ENCODE measurements at places on chromosomes 12 and 14. TPM values are rescaled to one million over a fixed set of nuclear protein-coding genes. Genes with fewer than 3 reads are reported as not detected.

The TAS2R20 gene
- 0.49 TPM for polyA plus RNA-seq

GRCh38 chr12:54390668-54391551, 6.4 kb upstream of the ZNF385A start:
- DNase-seq: peak; percentile 86

GRCh38 chr12:3454780-3455179, 36.2 kb upstream of the PRMT8 start:
- no peak for DNase-seq

DNA sequence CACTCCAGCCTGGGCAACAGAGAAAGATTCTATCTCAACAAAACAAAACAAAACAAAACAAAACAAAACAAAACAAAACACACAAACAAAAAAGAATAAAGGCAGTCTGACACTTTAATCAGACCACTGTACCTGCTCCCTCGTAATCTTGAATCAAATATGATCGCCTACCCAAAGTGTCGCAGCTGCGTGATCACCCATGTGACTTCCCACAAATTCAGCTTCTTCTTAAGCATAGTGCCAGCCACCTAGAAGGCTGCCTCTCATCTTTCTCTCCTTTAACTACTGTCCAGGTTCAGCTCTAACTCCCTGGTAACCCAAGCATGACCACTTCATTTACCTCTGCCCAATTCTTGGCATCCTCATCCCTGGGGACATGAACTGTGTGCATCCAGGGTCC, 37.4 kb downstream of the FMNL3 start:
- DNase-seq: no peak

GRCh38 chr12:119178544-119179334, at the start of gene HSPB8:
Gene HSPB8, plus strand, starts transcription at chr12:119178931. Its CDS starts 382 bp downstream, at chr12:119179313.
- peak; percentile 98 for DNase-seq

DNA sequence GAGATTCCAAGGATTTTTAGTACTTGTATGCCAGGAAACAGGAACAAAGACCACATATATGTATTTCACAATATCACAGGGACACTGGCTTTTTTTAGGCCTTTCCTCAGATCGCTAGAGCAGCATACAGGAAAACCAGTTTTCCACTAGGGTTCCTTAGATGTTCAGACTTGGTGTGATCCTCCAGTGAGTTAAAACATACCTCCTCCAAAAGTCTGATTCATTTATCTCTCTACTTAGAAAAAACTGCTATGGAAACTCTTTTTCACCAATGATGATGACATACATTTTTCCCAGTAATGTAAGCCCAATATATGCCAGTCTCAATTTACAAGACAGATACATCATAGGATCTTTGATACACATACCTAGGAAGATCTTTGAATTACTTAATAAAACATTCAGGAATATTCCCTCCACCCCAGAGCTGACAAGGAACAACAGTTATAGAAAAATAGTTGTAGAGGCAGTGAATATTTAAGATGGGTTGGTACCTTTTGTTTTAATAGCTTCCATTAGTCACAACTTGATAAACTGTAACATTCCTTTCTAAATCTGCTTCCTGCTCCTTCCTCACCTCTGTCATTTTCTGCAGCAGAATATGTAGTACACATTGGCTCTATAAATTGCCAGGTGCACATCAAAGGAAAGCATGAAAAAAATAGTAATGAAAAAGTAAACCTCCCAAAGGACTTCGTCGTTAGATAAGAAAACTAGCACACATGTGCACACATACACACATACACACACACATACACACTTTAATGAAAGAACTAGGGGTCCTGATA, 27.5 kb downstream of the BCAT1 start:
- DNase-seq: no peak

The OTUB2 gene
- polyA plus RNA-seq: not detected

The ALX1 gene
- polyA plus RNA-seq: 0.25 TPM
